ENCODE measurements at places on chromosomes 11 and 22. TPM values are rescaled to one million over a fixed set of nuclear protein-coding genes. Genes with fewer than 3 reads are reported as not detected.

Gene NXPE4
- not detected for total RNA-seq

DNA sequence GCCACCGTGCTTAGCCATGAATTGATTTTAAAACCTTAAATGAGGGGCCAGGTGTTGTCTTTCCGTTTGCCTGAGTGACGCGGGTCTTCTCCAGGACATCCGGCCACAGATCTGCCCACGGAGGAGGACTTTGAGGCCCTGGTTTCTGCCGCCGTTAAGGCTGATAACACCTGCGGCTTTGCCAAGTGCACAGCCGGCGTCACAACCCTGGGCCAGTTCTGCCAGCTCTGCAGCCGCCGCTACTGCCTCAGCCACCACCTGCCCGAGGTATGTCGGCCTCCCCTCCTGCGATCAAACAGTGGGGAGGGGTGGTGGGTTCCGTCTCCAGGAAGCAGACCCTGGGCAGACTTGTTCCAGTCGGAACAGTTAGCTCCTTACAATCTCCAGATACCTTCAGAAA is 34.4 kb downstream of the IGHMBP2 start:
- no peak for DNase-seq

- DNase-seq, result no peak
Observed at GRCh38 chr22:23278883-23279675, 98.8 kb downstream of the BCR start.

GRCh38 chr11:123375832-123376231 is 54.2 kb upstream of the GRAMD1B start:
- no peak for DNase-seq

Gene FAU
- total RNA-seq, result 1,408 TPM

DNA sequence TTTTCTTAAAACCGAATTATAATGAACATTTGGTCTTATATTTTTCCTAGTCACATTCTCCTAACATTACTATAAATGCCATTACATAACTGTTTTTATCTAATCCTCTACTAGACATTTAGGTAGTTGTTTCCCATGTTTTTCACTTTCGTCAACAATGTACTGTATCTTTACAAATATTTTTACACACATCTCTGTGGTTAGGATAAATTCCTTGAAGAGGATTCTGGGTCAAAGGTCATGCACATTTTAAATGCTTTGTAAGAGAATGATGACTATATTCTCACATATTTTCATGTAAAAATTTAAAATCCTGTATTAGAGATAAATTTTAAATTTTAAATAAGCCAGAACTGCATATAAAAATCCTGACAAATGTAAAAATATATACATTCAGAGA is 61.3 kb upstream of the CLNS1A start:
- no peak for DNase-seq

DNA sequence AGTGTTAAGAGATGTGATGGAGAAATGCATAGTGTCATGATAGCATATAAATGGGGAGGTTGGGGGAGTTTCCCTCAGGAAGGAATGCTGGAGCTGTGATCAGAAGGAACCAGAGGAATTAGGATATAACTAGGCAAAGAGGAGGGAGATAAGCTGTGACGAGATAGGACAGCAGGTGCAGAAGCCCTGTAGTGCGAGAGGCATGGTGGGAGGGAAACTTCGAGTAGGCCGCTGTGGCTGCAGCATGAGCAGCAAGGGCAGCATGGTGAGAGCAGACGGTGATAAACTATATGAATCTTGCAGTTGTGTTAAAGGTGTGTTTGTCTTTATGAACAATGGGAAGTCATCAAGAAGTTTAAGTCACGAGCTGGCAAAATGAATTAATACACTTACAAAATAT is 109.9 kb downstream of the EMSY start:
- no peak for DNase-seq

GRCh38 chr11:83401506-83402225 is 115.5 kb upstream of the CCDC90B start:
- no peak for DNase-seq

GRCh38 chr11:105032495-105032894 is 2.4 kb downstream of the CASP1 start:
- DNase-seq, result no peak

Gene OR2D2
- total RNA-seq, result not detected

Gene OR51I1
- not detected for total RNA-seq

Gene GPR83
- 0.10 TPM for total RNA-seq

Gene BARX2
- total RNA-seq, result not detected

Gene CASP12
- not detected for total RNA-seq

Gene HEPHL1
- not detected for total RNA-seq

- no peak for DNase-seq
Observed at GRCh38 chr11:394858-395655, 1.0 kb downstream of the PKP3 start.

Gene F2
- not detected for total RNA-seq

Data from T-helper 17 cell (primary cell).